ENCODE measurements at places on chromosomes 13 and 19. TPM values are rescaled to one million over a fixed set of nuclear protein-coding genes. Genes with fewer than 3 reads are reported as not detected.

The MEIOSIN gene
- total RNA-seq, result not detected

DNA sequence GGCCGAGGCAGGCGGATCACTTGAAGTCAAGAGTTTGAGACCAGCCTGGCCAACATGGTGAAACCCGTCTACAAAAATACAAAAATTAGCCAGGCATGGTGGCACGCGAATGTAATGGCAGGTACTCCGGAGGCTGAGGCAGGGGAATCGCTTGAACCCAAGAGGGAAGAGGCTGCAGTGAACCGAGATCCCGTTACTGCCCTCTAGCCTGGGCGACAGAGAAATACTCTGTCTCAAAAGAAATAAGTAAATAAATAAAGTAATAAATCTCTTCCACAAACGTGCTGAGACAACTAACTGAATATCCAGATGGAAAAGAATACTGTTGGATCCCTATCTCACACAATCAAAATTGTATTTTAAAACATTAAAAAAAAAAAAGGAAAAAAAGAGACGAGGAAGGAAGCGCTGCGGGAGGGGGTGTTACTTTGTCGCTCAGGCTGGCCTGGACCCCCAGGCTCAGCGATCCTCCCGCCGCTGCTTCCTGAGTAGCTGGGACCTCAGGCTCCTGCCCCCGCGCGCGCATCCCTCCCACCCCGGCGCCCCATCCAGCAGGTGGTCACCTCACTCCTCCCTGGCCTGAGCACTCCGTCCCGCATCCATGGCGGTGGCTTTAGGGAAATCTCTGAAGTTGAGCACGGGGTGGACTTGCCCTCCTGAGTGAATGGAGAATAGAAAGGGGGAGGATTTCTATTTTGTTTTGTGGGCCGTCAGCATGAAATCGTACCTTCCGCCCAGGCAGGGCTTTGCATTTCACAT, 628 bp upstream of the ZNF813 start:
- no peak for DNase-seq

DNA sequence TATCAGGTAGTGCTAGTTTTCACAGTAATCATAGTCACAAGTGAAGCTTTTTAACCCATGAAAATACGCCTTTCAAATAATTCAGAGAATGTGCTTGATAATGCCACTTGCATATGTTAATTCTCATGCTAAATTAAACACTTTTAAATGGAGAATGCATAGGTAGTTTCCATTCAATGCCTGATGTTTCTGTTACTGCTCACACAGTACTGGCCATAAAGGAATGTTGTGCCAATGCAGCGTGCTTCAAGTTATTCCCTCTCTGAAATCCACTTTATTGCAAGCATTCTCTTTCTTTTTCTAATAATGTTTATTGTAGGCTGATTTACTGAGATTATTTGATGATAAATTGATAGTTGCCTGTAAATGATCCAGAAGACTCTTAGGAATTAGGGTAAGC, 513.0 kb upstream of the KLF12 start:
- DNase-seq, result no peak

DNA sequence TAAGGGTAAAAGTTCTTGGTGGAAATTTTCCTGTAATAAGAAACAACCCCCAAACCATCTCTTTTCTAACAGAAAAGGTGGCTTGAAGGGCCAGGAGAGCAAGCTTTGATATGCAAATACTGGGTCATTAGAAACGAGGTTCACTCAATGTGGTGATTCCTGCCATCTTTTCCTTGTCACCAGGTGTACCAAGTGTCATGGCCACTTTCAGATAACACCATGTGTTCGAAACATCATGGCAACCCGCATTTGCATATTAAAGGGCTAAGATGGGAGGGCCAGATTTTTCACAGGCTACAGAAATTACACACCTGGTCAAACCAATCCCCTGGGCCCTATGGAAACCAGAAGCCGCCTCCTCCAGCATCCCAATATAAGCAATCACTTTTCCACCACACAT, 15.3 kb downstream of the LGALS16 start:
- no peak for DNase-seq

DNA sequence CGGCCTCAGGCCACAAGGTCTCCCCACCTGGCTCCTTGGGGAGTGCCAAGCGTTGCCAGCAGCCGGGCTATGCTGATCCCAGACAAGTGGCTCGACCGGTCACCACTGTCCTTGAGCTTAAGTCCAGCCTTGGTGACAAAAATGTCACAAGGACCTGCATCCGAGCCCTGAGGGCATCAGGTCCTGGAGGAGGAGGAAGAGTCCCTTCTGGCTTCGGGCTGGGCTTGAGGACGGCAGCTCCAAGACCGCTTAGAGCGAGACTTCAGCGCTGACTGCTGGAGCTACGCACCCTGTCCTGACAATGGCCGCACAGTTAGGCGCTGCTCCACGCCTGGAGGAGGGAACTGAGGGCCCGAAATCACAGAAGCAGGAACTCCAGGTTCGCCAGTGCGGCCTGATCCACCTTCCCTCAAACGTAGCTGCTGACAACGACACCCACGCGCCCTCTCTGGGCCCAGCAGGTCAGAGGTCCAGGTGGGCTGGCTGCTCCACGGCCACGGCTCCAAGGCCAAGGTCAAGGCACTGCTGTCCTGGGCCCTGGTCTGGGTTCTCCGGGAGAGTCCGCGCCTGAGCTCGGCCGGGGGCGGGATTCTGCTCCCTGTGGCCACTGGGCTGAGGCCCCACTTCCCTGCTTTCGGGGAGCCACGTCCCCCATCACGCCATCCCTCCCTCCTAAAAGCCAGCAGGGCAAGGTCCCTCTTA, 7.0 kb downstream of the SBNO2 start:
- no peak for DNase-seq
